ENCODE measurements at places on chromosomes 11 and 22.

GRCh38 chr11:27423125-27423524 is 49.5 kb downstream of the LGR4 start:
- no peaks in the 10 kb centered on the region for H3K27me3 ChIP-seq
- H3K4me3 ChIP-seq = no peak overlapping the region
- H3K4me1 ChIP-seq = peaks cover 11% of the 10 kb centered on the region
- H3K36me3 ChIP-seq = no peaks in the 10 kb centered on the region

- H3K36me3 ChIP-seq = peaks cover 24% of the 10 kb centered on the region
- no peak for DNase-seq
- H3K4me3 ChIP-seq = no peak overlapping the region
- H3K27ac ChIP-seq = no peak overlapping the region
- no peaks in the 10 kb centered on the region for H3K27me3 ChIP-seq
These were observed 63.7 kb downstream of the SGSM3 start for GRCh38 chr22:40434106-40434505.

DNA sequence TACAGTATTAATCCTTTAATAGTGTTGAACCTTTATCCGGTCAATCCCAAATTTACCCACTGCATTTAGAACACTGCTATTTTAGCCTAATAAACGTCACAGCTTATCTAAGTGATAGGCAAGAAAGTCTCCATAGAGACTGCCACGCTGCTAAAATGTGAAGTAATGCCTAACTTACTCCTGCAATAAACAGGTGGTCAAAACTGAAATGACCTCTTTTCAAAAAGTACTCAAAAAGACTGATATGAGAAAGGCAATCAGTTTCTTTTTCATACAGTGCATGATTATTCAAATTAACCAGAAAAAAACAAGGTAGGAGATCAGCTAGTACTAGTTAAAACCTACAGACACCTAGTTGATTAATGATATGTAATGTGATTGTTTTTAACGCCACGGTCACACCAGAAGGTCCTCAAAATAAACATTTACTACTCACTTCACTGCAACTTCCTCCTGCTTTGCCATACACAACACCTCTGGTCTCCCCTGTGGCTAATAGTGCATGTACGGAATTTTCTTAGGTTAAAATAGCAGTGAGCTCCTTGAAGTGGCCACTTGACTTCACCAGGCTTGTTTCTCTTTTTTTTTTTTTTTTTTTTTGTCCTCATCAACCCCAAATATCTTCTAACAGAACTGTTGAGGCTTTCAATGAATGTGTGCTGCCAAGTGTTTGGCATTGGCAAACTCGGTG is 8.8 kb downstream of the ATP5MG start:
- no peak overlapping the region for H3K4me3 ChIP-seq
- H3K4me1 ChIP-seq = no peaks in the 10 kb centered on the region
- H3K27me3 ChIP-seq = no peaks in the 10 kb centered on the region

- H3K27ac ChIP-seq = no peak overlapping the region
- no peak for DNase-seq
- peaks cover 10% of the 10 kb centered on the region for H3K4me1 ChIP-seq
These were observed 108.5 kb downstream of the TP53I11 start for GRCh38 chr11:44842220-44842619.

- H3K27me3 ChIP-seq = no peaks in the 10 kb centered on the region
- peaks cover 8% of the 10 kb centered on the region for H3K36me3 ChIP-seq
- peak overlapping the region; percentile 96 for H3K27ac ChIP-seq
- DNase-seq = peak; percentile 65
- H3K4me1 ChIP-seq = peaks cover 43% of the 10 kb centered on the region
These were observed 646 bp upstream of the PATZ1 start for GRCh38 chr22:31346733-31347250.

- H3K36me3 ChIP-seq = peaks cover 25% of the 10 kb centered on the region
- peak overlapping the region; percentile 83 for H3K4me3 ChIP-seq
- no peak overlapping the region for H3K27ac ChIP-seq
- H3K4me1 ChIP-seq = peaks cover 20% of the 10 kb centered on the region
- DNase-seq = no peak
These were observed 1.4 kb upstream of the PITPNM1 start for GRCh38 chr11:67506426-67507051.

DNA sequence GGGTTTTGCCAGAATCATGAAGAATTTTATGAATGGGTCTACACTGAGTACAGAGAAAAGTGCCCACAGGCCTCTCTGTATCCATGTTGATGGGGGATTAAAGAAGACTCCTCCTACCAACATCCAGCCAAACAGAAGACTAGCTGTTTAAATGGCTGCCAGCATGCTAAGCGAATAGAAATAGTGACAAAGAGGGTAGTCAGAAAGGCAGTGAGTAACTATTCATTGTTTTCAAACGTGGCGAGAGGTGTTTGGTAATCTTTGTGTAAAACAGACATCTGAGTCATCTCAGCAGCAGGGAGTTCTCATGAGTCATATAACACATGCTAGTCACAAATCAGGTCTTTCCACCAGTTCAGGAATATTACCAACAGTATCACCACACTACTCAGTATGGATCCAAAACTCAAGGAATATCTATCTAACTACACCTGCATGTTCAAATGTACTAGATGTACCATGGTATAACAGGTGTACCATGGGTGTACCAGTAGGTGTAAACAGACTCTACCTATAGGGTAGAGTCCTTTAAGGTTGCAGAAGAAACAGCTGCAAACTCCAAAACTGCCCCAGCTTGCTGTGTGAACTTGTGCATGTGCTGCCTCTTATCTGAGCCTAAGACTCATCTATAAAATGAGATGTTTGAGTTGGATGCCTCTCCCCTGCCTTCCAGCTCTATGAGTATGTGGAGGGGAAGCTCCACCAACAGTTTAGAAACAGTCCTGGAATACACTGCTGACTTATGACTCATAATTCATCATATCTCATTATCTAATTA is 82.0 kb downstream of the SLC1A2 start:
- H3K36me3 ChIP-seq = no peaks in the 10 kb centered on the region
- H3K27me3 ChIP-seq = no peaks in the 10 kb centered on the region
- no peak for DNase-seq
- H3K4me1 ChIP-seq = no peaks in the 10 kb centered on the region
- no peak overlapping the region for H3K4me3 ChIP-seq
- H3K27ac ChIP-seq = no peak overlapping the region

- no peak overlapping the region for H3K4me3 ChIP-seq
- H3K27ac ChIP-seq = no peak overlapping the region
- peaks cover 8% of the 10 kb centered on the region for H3K27me3 ChIP-seq
- no peaks in the 10 kb centered on the region for H3K36me3 ChIP-seq
- no peak for DNase-seq
- peaks cover 8% of the 10 kb centered on the region for H3K4me1 ChIP-seq
These were observed 11.7 kb downstream of the MICAL2 start for GRCh38 chr11:12122083-12122482.

GRCh38 chr11:70788248-70789022 is 390.1 kb downstream of the CTTN start:
- peaks cover 4% of the 10 kb centered on the region for H3K36me3 ChIP-seq
- no peak overlapping the region for H3K4me3 ChIP-seq
- DNase-seq = no peak
- H3K4me1 ChIP-seq = peaks cover 2% of the 10 kb centered on the region
- H3K27ac ChIP-seq = no peak overlapping the region
- H3K27me3 ChIP-seq = no peaks in the 10 kb centered on the region
